ENCODE measurements at places on chromosomes 2 and 18.

DNA sequence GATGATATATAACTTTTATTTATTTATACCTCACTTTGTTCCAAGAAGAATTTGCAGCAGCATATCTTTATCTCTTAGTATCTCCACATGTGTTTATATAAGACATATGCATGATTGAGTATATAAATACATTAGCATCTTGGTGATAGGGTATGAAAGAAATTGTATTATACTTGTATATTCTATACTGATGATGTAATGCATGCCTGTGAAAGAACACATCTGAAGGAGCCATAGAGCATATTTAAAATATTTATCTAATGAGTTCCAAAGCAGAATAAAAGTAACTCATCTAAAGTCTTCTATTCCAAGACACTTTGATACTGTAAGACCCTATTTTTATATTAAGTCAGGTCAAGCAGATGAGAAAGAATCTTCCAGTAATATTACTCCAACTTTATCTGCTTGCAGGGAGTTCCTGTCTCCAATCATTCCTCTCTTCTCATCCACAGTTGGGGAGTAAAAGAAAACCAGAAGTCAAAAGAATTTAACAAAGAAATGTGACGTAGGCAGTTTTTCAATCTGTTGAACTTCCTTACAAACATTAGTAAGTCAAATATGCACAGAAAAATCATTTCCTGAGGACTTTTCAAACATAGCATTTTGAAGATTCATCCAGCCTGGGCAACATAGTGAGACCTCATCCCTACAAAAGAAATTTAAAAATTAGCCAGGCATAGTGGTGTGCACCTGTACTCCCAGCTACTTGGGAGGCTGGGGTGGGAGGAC is 76.7 kb downstream of the DTNB start:
- no peak for DNase-seq

DNA sequence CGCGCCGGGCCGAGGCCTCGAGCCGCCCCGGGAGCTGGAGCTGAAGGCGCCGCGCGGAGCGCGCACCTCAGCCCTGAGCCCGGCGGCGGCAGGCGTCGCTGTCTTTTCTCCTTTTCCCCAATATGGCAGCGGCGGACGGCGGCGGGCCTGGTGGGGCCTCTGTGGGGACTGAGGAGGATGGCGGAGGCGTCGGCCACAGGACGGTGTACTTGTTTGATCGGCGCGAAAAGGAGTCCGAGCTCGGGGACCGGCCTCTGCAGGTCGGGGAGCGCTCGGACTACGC is 369 bp downstream of the SMCHD1 start:
- DNase-seq, result no peak

DNA sequence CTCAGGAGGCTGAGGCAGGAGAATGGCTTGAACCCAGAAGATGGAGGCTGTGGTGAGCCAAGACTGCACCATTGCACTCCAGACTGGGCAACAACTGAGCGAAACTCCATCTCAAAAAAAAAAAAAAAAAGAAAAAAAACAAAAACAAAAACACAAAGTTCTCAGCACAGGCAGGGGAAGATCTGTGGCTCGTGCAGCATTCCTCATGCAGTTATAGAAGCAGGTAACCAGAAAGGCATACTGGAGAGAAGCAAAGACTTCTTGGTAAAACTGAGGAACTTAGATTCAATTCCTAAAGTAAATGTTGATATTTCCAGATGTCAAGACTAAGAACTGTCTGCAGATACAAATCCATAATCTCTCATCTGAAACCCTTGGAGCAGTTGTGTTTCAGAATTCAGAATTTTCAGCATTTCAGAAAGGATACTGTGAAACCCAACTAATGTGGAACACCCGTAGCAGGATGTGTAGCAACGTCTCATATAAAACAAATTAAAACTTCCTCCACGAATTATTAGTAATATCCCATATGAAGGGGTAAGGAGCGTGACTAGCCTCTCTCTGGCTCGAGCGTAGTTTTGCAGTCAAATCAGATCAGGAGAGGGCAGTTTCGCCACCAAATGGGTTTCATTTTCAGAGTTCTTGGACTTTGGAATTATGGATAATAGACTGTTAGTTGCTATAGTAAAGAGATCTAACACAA is 13.2 kb upstream of the SLC25A52 start:
- no peak for DNase-seq

DNA sequence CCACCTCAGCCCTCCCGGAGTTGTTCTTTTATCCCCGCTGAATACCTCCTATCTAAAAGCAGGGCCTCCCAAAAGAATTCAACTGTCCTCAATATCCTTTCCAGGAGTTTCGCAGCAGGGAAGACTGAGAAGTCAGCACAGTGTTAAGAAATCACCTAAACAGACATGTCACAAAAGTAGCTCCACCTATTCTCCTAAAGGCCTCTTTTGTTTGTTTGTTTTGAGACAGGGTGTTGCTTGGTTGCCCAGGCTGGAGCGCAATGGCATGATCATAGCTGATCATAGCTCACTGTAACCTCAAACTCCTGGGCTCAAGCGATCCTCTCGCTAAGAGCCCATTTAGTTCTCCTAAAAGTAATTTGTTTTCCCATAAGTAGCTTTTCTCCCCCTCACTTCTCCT is 53.8 kb downstream of the TEX44 start:
- DNase-seq, result no peak

DNA sequence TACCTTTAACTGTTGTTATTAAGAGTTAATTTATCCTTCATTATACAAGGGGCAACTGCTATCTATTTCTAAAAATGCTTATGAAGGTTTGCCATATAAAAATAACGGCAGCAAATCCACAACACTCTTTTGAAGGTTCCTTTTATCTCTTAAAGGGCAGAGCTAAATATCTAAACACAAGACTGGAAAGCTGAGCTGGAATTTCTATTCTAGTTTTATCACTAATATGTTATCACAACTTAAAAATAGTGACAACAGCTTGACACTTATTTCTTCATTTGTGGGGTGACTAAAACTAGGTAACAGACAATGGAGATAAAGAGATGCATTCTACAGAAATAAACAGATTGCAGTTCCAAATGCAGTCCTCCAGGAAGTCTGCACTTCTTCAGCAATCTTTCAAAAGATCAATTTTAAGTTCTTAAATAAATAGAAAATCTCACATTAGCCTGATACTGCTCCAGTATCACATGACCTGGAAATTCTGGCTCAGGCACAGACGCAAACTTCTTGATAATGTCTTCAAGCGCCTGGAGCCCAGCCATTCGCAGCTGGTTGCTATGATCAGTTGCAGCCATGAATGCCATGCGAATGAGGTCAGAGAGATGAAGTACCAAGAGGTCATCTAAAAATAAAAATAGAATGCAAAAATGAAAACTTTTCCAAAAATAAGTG is 54.0 kb upstream of the STRN start:
- no peak for DNase-seq

DNA sequence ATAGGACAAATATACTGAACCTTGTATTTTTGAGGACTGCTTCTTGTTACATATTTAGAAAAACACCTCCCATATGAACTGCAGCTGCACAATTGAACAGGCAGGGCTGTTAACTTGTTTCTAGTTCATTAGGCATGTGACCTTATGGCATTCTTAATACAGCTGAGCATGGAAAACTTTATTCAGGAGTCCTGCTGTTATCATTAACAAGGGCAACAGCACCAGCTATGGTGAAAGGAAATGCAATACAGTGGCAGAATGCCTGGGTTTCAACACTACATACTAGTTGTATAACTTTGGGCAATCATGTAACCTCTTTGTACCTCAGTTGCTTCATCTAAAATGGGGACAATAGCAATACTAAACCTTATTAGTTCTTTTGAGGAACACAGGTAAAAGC is 71.8 kb downstream of the GDF7 start:
- DNase-seq, result no peak

GRCh38 chr2:218802386-218802994 is 20.5 kb downstream of the CYP27A1 start:
- DNase-seq, result no peak

DNA sequence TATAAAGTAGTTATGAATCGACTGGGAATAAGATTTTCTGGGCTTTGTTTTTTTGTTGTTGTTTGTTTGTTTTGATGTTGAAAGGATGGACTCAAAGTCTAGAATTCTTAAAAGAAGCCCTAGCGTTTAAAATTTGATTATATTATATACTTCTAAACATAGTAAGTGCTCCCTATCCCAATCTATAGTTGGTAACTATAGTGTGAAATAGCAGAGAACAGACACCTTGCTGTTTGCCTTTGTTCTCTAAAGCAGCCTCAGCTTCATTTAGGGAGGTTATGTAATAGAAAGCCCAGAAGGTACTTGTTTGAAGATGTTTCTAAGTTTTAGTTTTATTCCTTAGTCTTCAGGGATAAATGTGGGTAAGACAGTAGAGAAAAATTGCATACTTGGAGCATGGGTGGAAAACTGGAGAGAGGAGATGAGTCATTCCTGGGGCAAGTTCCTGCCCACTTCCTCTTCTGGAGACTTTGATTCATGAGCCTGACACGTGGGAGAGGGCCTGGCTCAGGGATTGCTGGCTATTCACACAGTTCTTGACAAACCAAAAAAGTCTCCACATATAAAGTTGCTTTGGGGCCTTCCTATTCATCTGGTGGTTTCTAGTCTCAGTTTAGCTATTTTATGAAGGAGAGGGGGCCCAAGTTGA is 131.9 kb downstream of the MYO1B start:
- DNase-seq, result no peak

- no peak for DNase-seq
Observed at GRCh38 chr2:169107645-169108044, 38.3 kb downstream of the DHRS9 start.

DNA sequence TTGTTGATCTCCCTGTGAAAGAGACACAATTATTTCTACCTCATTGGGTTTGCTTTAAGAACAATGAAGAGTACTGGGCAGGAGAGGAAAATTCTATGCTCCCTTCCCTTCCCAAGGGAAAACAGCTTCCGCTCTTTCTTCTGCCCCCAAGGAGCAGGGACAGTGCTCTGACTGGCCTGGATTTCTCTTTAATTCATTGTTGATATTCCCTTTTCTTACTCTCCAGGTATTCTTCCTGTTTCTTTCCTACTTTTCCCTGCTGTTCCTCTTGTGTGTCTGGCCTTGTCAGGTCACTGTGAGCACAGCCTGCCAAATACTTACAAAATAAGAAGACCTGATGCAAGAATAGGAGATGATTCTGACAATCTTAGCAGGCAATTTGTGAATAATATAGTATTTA is 49.6 kb upstream of the SPAG16 start:
- no peak for DNase-seq

GRCh38 chr18:26429535-26430226 is 118.7 kb downstream of the KCTD1 start:
- no peak for DNase-seq

GRCh38 chr2:38284971-38285370 is 92.1 kb downstream of the ATL2 start:
- DNase-seq, result no peak

GRCh38 chr18:79789901-79790890 is 7.5 kb upstream of the KCNG2 start:
- no peak for DNase-seq

DNA sequence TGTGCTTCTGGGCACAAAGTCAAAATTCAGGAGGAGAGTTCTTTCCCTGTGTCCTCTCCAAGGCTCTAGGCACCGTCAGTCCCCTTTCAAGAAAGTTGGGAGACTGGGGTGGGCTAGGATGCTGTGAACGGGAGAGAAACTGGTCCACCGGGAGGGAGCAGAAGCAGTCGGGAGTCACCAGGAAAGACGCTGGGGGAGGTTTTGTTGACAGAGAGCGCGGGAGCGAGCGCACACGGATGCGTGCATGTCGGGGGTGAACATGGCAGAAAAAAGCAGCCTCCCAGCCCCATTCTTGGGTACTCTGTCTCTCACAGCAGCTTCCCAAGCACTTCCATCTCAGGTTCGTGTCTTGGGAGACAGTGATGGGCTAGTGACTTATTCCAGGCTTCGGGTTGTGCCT is 97.1 kb upstream of the PXDN start:
- no peak for DNase-seq

- DNase-seq, result no peak
Observed at GRCh38 chr2:106851881-106852501, 34.0 kb downstream of the ST6GAL2 start.

DNA sequence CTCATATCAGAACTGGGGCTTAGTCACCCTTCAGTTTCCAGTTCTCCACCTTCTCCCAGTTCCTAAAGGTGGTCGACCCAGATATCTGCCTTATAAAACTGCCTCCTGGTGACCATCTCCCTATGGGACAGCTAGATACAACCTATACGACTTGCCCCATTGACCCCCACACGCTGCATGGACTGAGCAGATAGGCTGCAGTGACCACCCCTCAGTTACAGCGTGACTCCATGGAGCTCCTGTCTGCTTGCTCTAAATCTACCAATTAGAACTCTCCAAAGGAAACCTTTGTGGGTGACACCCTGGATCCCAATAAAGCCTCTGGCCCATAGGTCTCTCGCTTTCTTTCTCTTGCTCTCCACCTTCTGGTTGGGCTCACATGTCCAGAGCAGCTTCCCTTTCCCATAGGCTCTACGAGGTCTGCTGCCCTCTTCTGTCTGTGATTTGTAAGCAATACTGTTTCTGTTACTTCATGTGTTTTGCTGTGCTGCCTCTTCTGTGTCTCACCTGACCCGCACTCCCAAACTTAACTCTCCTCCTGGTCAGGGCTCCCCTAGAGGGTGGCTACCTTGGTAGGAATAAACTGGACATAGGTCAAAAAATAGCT is 971.3 kb upstream of the FAM98A start:
- no peak for DNase-seq

DNA sequence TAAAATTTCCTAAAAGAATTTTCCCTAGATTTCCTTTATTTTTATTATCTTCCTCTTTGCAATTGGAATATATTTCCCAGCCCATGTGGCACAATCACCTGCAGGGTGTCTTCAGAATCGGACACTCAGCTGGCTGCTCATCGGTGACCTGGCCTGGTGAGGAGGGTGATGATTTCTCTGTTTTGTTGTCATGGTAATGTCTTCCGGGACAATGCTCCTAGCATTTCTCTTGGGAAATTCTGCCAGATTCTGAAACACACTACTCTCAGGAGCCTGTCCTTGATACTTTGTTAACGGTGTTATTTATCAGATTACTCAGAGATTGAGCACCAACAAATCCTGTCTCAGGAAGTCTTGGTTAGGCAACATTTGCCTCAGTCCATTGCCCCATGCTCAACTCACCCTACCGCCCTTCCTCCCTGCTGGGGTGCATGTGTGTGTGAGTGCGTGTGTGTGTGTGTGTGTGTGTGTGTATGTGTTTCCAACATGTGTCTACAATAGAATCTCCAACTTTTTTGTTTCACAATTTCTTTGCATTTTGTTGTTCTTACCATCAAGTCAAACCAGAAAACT is 70.3 kb downstream of the MYT1L start:
- no peak for DNase-seq

Data from activated naive CD8-positive, alpha-beta T cell treated with anti-CD3 and anti-CD28 coated beads, Interleukin-2, amount 50 U/mL, for 16 hours (primary cell).